ENCODE measurements at places on chromosomes 5 and 9.

- DNase-seq: peak; percentile 64
Measured at GRCh38 chr5:157718519-157718918, 12.7 kb upstream of the THG1L start.

GRCh38 chr5:6570530-6570929 is 62.3 kb downstream of the NSUN2 start:
- DNase-seq: no peak

DNA sequence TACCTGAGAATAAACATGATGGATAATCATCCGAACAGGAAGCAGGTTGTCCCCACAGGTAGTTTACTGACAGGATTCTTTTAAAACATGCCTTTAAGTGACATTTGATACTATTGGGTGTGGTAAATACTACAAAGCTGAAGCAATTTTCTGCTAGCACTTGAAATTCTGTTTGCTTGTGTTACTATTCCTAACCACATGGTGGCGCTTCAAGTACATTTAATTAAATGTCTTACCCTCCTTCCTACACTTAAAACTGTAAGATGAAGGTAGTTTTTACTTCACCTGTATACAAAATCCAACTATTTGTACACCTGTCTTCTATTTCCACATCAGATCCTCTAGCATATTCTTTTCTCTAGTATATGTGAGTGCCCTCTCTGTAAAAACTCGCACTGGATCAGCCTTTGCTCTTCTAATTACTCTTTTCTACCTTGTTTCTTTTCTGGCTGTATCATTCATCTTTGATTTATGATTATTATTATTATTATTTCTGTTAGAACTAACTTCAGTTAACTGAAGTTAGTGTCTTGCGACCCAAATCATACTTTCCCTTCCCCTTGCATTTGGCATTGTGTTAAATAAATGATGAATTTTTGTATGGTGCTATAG is 18.4 kb downstream of the SLC25A46 start:
- DNase-seq: peak; percentile 52

DNA sequence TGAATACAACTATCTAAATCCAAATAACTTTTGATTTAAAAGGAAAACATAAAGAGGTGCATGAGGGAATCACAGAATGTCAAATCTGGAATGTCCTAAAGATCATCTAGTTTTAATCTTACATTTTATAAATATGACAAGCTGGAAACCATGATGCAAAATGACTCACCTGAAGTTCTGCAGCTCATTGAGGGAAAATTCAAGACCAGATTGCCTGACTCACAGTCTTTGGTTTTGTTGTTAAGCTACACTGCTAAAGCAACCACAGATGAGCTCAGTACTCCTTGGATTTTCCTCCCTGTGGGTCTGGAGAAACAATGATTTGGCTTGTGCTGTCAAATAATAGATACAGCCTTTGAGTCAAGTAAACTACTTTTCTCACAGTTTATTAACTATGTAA is 19.1 kb upstream of the EDIL3 start:
- no peak for DNase-seq
